Fibroblast of villous mesenchyme (primary cell): ENCODE measurements at places on chromosomes 3 and 15. TPM values are rescaled to one million over a fixed set of nuclear protein-coding genes. Genes with fewer than 3 reads are reported as not detected.

Gene TMEM42
- total RNA-seq, result 12.6 and 13.0 TPM in 2 replicates

- no peak for DNase-seq
Observed at GRCh38 chr15:43547539-43547938, 30.1 kb downstream of the MAP1A start.

DNA sequence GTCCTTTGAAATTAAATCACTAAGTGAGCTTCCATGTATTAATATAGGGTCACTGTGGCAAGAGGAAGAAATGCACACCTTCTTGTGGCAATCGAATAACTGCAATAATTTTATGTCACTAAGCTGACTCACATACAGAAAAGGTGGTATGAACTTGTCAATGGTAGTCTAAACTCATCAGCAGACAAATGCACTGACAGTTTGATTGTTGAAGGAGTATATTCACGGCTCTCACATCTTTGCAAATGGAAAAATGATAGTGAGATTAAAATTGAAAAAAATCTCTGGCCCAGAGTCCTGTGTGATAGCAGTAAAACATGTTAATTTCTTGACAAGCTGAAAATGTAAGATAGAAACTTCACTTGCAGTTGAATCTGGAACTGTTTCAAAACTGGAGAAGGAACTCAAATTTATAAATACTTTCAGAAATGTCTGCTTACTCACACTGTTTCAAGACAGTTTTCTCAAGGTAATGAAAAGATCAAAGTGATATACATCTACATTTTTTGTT, 215.8 kb upstream of the CADM2 start:
- no peak for DNase-seq

GRCh38 chr3:1824359-1824758, 274.3 kb upstream of the CNTN4 start:
- DNase-seq, result no peak

- no peak for DNase-seq
Observed at GRCh38 chr3:134095005-134095404, 65.3 kb upstream of the SLCO2A1 start.

DNA sequence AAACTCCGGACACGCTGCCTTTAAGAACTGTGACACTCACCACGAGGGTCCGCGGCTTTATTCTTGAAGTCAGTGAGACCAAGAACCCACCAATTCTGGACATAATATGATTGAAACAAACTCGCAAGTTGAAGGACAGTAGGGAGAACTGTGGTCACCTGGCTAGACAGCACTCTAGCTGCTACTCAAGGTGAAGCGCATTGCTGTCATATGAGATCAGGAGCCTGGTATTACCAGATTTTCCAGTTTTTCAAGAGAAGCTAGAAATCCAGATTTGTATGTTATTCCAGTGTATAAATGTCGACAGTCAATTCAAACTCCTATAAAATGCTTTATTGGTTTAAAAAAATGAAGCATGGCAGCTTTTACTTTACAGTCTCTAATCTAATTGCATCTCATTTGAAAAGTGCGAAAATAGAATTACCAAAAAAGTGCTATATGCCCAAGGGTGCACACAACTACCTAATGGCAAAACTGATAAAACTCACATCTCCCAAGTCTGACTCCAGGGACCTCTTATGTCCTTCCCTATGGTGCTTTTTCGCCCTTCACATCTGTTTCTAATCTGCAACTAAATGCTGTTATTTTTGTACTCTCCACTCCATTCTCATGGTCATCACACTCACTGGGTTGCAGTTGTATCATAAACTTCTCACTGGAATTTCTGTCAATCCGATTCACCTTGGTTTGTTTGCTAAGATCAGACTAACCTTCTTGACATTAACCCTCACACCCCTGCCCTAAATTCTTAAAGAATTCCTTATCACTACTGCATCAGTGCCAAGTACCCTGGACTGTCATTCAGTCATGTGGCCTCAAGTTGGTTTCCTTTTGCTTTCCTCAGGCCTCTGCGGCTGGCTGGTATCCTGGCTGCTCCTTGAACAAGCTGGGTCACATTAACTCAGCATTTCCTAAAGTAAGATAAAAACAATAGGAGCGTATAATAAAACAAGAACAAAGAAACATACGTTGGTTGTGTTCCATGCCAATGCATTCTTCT, 31.5 kb upstream of the ARHGEF26 start:
- DNase-seq, result no peak

DNA sequence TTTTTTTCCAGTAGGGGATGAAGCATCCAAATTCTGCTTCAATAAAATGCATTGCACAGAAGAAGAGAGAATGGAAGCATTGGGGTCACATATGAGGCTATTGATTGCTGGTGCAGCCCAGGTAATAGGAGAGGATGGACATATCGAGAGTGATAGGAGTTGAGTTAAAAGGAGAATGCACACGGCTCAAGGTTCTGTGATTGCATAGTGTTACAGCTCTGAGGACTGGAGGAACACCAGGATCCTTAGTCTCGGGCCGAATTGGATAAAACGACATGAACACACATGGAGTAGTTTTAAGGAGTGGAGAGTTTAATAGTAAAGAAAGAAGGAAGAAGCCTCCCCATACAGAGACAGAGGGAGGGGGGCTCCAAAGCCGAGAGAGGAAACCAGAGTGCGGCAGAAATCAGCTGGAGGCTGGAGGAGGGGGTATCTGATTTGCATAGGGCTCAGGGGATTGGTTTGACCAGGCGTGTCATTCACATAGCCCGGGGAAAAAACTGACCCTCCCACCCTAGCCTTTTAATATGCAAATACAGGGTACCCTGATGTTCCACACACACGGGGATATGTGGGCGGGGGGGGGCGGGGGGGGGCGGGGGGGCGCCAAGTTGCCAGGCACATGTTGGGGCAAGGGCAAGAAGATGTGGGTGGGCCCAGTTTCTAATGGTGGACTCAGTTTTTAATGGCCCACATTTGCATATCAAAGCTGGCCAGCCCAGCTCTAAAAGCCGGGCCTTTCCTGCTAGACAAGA, 156.9 kb downstream of the AGBL1 start:
- no peak for DNase-seq

DNA sequence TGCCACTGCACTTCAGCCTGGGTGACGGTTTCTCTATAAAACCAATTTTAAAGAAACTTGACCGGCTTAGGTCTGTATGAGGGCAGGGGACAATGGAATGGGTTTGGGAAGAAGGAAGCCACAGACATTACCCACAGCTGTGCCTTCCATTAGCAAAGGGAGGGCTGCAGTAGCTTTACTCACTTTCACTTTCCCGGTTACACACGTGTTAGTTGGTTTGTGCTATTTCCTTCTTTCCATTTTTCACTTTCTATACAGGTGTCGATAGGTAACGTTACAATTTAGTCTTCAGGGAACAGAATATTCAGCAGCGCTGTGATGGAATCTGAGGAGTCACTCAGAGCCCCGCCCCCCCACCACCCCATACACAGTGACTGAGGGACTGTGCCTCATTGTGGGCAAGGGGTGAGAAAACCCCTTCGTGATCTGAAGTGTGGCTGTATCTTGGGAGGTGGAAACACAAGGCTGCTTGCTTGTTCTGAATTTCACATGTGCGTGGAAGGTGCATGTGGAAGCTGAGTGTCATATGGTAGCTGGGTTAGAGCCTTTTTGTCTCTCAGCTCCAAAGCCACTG, 44.8 kb upstream of the RPL32 start:
- DNase-seq, result no peak

- no peak for DNase-seq
Observed at GRCh38 chr3:150114873-150115540, 144.3 kb upstream of the PFN2 start.
